NCI-H460 (cell line): ENCODE measurements at places on chromosomes 11 and 22. TPM values are rescaled to one million over a fixed set of nuclear protein-coding genes. Genes with fewer than 3 reads are reported as not detected.

TSG101 gene
- total RNA-seq: 93.9 and 104 TPM in 2 replicates

SESN3 gene
- 41.1 and 43.8 TPM in 2 replicates for total RNA-seq

TMEM41B gene
- 30.5 and 31.9 TPM in 2 replicates for total RNA-seq

MN1 gene
- 9.8 and 10.5 TPM in 2 replicates for total RNA-seq

PNPLA5 gene
- total RNA-seq: not detected in 2 replicates

SLC1A2 gene
- total RNA-seq: not detected in 2 replicates

ILK gene
- total RNA-seq: 53.4 and 53.5 TPM in 2 replicates

APOL4 gene
- total RNA-seq: not detected in 2 replicates

PKP3 gene
- 27.0 and 27.7 TPM in 2 replicates for total RNA-seq

SAA4 gene
- not detected in 2 replicates for total RNA-seq

OR5P2 gene
- not detected in 2 replicates for total RNA-seq

GPR83 gene
- 0.02 TPM in 1 of 2 replicates, not detected in the other for total RNA-seq

CRYBB2 gene
- not detected in 2 replicates for total RNA-seq

B3GAT1 gene
- 0.05 TPM in 1 of 2 replicates, not detected in the other for total RNA-seq

TSKU gene
- 92.3 and 103 TPM in 2 replicates for total RNA-seq

DNAJB13 gene
- total RNA-seq: not detected in 2 replicates

WT1 gene
- total RNA-seq: 0.14 and 0.25 TPM in 2 replicates

ISX gene
- not detected in 2 replicates for total RNA-seq

ABCC8 gene
- total RNA-seq: not detected in 2 replicates

FAM83F gene
- 0.07 and 0.09 TPM in 2 replicates for total RNA-seq

TYMP gene
- 25.8 and 27.3 TPM in 2 replicates for total RNA-seq

A4GALT gene
- 9.8 and 10.4 TPM in 2 replicates for total RNA-seq

OR1S1 gene
- not detected in 2 replicates for total RNA-seq

IGLL1 gene
- total RNA-seq: not detected in 2 replicates

NPTXR gene
- 0.12 and 0.37 TPM in 2 replicates for total RNA-seq

SLC6A5 gene
- not detected in 2 replicates for total RNA-seq

PRAME gene
- 9.3 and 11.7 TPM in 2 replicates for total RNA-seq

NXPE1 gene
- not detected in 2 replicates for total RNA-seq
